Activated CD8-positive, alpha-beta memory T cell treated with anti-CD3 and anti-CD28 coated beads for 4 hours (primary cell): ENCODE measurements at places on chromosomes 2 and 18.

DNA sequence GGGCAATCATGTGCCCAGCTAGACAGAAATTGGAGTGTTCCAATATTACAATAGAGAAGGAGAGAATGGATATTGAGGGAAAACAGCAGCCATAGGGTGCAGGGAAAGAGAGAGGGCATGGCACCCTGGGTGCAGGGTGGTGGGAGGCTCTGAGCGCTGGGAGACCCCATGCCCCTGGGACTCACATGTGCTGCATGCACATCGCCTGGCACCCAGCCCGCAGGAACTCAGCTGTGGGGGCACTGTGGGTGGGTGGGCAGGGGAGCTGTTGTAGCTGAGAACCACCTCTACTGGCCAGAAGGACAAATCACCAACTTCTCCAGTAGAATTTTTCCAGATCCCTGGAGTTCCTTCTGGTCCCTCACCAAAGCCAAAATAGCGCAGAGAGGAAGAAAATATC lies 7.2 kb upstream of the NEURL3 start:
- no peak for DNase-seq

GRCh38 chr2:19478409-19478808 lies 120.0 kb upstream of the OSR1 start:
- no peak for DNase-seq

DNA sequence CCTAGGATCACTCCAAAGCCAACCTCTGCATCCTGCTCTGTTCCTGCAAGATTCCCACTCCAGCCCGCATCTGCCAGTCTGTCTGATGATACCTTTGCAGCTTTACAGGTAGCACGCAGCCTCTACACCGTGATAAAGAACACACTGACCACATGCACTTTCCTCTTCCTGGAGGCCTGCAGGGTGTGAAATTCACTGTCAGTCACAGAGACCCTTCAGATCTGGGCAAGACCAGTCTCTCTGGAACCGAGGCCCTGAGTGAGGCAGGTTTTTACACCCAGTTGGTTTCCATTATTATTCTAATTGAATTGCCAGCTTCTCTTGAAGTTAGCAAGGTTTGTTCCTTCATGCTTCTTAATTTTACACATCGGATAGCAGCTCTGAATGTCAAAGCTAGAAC lies 30.5 kb upstream of the TWIST2 start:
- no peak for DNase-seq

- no peak for DNase-seq
These were observed 139.0 kb downstream of the TRIM43 start for GRCh38 chr2:95730813-95731212.

DNA sequence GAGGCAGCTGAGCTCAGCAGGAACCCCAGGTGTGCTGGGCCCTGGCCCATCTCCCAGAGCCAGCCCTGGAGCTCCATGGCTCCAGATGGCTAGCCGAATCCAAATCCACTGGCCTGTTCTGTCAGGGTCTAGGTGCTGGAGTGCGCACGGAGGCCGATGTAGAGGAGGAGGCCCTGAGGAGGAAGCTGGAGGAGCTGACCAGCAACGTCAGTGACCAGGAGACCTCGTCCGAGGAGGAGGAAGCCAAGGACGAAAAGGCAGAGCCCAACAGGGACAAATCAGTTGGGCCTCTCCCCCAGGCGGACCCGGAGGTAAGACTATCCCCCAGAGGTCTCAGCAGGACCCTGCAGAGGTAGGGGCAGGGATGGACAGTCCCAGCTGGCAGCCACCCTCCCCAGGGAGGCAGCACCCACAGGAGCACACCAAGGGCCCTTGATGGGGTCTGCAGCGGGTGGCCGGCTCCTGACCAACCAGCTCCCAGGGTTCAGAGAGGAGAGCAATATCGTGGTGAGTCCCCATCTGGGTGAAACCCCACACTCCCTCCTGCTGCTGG lies 26.1 kb upstream of the PRLH start:
- DNase-seq = no peak

DNA sequence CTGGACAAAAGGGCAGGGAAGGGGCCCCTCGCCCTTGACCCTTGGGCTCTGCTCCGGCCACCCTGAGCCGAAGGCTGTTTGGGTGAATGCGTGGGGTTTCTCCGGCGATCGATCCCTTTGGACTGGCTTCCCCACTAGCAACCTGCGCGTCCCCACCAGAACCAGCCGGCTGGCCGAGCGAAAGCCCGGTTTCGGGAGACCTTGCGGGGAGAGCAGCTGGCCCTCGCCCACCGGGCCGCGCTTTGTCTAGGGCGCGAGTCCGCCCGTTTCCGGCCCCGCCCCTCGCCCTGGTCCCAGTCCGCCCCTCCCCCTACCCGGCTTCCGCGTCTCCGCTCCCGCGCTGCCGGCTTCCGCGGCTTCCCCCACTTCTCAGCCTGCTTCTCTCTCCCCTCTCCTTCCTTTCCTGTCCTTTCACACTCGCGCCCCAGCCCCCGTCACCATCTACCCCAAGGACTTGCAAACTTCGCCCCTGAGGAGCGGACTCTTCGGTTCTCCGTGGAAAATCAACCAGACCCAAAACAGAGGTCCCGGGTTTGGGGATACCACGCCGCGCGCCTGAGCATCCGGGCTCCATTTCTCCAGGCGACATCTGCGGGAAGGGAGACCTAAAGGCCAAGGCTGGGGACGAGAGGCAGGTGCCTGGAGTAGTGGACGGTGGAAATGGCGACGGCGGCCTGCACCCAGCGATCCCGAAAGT lies 48.0 kb upstream of the ATP6V1B1 start:
- no peak for DNase-seq

- DNase-seq = no peak
These were observed 121.5 kb upstream of the SP3 start for GRCh38 chr2:174086708-174087107.

- no peak for DNase-seq
These were observed 51.5 kb upstream of the MGAT5 start for GRCh38 chr2:134202371-134202770.

GRCh38 chr2:237097911-237098702 lies 12.4 kb downstream of the COPS8 start:
- DNase-seq = no peak

DNA sequence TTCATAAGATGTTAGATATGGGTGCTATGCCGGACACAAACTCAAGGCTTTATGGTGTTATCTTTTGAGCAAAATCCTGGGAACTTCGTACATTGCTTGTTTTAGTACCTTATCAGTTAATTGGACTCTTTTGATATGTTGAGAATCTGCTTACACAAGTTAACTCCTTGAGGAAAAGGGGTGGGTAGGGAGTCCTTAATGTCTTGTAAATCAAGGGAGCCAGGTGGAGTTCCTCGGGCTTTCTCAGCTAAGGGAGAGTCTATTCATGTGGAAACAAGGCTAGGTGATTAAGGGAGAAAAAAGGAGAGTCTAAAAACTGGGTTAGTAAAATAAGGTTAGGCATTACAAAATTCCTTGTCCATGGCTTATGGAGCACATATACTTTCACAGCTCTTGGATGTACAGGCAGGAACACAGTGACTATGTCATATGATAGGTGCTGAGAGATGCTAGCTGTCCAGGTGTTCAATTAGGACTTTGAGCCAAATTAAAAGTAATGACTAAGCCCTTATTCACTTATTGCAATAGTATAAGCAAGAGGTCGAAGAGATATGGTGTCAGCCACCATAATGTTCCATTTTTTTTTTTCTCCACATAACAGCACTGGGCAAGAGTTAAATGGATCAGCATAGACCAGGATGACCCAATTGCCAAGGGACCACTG lies 59.5 kb upstream of the DYNAP start:
- DNase-seq = no peak

- no peak for DNase-seq
These were observed 272.5 kb upstream of the KCNJ3 start for GRCh38 chr2:154425994-154426393.

DNA sequence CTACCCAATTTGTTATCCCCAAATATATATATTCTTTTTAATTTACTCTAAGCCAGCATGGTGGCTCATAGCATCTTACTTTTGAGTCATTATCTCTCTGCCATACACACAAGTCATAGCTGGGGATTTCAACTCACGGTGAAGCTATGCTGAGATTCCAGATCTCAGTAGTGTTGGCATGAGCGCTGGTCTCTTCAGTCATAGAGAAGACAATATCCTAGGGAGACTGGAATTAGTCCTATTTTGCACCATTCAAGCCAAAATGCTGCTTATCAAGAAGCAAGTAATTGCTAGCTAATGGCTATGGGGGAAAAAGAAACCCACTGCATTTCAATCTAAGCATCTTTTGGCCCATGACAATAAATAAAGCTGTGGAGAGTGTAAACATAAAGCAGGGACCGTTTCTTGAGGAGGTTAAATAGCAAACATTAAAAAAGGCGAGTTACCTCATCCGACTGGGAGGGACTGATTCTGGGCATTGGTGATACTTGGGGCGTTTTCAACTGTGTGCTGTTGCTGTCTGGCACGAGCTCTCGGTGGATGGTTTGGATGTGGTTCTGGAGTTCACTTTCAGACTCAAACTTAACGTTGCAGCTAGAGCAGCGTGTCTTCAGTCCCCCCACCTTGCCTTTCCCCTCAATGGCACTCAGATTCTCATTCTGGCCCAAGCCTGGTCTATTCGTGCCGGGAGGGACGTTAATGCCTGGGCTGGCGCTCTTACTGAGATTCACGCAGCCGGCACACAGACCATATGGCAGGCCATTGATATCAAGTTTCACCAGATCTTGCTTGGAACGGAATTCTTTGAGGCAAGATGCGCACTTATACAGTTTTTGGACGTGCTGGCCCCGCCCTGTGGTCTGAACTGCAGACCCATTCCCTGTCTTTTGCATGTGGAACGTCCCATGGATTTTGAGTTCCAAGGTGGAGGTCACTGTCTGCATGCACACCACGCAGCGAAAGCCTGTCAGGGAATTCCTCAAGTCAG lies 127.8 kb downstream of the ZNF521 start:
- DNase-seq = no peak

DNA sequence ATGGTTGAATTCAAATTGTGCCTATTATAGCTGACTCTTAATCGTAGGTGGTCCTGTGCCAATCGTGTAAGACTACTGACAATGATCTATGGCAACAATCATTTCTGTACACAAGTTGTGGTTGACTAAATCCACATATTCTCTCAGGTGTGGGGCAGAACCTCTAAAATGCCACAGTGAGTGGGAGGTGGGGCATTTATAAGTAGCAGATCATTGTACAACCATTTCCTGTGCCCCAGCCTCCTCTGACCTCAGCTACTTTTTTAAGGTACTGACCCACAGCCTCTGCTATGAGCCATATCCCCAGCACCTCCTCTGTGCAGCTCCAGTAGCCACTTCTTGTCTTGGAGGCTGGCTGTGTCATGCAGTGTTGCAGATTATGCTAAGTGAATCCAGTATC lies 48.6 kb upstream of the RAPH1 start:
- DNase-seq = no peak

GRCh38 chr2:18378020-18378653 lies 182.3 kb downstream of the RDH14 start:
- no peak for DNase-seq

DNA sequence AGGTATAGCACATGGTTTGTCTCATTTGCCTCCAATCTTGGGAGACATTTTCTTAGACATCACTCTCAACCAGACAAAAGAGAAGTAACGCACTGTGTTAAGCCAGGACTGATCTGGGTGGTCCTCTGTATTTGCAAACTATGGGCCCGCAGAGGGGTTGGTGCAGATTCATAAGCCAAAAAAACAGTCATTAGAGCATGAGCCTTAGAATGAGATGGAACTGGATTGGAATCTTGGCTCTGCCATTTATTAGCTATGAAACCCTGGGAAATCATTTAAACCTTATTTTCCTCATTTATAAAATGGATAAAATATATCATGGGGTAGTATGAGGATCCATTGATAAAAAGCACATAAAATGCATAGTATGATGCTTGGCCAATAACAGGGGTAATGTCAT lies 213.5 kb upstream of the APCDD1 start:
- no peak for DNase-seq

- DNase-seq = no peak
These were observed 2.0 kb downstream of the CDH7 start for GRCh38 chr18:65752625-65753325.

GRCh38 chr2:39156107-39156506 lies 35.3 kb upstream of the SOS1 start:
- DNase-seq = no peak

- DNase-seq = no peak
These were observed 11.0 kb downstream of the EIF5B start for GRCh38 chr2:99348173-99348572.
